ENCODE measurements at places on chromosomes 1 and 21.

DNA sequence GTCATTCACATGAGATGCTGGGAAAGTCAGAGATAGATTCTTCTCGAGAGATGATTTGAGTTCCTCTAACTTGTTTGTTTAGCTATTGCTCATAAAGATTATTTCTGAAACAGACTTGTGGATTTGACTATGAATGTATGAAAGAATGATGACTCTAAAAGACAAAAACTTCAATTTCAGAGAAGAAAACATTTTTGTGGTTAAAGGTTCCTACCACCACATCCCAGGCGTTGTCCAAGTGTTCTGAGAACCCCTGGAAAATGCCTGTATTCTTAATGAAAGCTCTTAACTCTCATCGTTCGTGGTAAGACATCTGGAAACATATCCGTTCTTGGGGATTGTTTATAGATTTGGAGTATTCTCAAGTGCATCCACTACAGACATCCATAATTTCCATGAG is 228.7 kb downstream of the BARHL2 start:
- DNase-seq = no peak

DNA sequence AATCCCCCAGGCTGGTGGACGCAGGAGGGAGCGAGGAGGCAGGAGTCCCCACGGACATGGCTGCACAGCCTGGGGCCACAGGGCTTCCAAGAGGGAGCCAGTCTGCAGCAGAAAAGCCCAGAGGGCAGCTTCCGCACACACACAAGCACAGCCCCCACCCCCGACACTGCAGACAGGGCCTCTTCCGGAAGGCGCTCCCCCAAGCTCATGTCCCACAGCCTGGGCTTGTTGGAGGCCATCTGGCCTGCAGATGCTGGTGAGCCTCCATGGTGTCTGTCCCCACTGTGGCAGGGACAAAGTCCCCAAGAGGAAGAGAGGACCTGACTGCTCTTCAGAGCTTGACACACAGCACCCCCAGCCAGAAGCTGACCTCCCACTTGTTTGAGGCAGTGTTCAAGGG is 13.4 kb upstream of the KIAA1614 start:
- no peak for DNase-seq

DNA sequence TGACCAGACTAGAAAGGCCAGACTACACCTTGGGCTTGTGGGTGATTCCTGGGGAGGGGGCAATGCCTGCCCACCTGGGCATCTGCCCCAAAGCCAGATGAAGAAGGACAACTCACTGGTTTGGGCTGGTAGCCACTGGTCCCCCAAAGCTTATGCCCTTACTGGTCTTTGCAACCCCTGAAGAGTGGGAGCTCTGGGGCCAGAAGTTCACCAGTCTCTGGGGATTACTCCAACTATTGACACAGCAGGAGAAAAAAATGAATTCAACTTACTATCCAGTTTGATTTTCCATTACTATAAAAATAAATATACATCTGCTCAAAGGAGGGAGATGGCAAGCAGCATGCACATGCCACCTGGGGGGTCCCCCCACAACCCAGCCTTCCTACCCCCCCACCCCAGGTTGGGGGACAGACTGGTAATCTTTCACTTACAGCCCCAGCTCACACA is 2.6 kb downstream of the AHDC1 start:
- no peak for DNase-seq

- DNase-seq = no peak
Measured at GRCh38 chr1:4397196-4397595, 257.2 kb upstream of the AJAP1 start.

DNA sequence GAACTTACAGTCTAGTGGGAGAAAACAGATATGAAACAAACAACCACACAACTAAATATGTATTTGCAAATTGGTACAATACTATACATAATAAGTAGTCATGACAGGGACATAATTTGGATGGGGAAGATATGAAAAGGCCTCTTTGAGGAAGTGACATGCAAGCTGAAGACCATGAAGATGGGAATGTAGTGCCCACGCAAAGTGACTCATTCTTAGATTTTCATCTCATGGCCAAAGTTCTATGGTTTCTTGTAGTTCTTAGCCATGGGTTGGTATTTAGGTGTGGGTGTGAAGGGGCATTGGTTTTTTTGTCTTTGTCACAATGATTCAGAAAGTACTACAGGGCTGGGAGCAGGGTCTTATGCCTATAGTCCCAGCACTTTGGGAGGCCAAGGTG is 105.4 kb upstream of the FAM78B start:
- DNase-seq = no peak

- DNase-seq = peak; percentile 4
Measured at GRCh38 chr1:186212568-186213224, 162.4 kb downstream of the TPR start.

DNA sequence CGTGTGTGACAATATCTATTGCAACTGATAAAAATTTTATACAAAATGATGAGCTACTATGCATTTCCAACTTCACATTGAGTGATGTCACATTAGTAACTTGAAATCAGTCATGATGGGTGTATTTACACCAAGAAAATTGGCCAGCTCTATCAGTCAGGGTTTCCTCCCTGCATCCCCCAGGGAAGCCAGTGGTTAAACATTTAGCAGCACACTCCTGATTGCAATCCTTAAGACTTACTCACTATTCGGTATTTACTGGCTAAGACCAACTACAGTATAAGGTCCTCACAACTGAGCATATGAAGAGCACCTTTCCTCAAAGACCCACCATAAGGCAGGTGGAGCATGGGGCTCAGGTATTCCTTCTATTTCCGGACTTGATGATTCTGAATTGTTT is 41.3 kb upstream of the PTGFRN start:
- no peak for DNase-seq

DNA sequence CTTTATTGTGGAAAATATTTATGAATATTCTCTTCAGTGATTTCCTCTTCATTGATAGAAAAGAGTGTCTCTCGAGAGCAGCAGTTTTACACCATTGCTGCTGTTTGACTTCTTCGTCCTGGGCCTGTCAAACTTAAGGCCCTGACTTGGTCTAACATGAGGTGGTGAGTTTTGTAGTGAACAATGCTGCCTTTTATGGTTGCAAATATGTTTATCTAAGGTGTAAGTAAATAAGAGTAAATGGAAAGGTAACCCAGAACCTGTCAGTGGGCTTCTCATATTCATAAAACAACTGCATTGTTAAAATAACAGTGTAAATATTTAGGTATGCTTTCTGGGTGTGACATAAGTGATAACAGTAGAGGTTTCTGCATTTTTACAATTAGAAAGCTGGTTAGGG is 62.8 kb upstream of the SCCPDH start:
- no peak for DNase-seq

- no peak for DNase-seq
Measured at GRCh38 chr1:10835822-10836421, 39.5 kb upstream of the CASZ1 start.

GRCh38 chr1:5815211-5815610 is 177.0 kb downstream of the NPHP4 start:
- no peak for DNase-seq

All from CD4-positive, alpha-beta T cell treated with Interleukin-1 beta for 1 hour (primary cell).